ENCODE measurements at places on chromosomes 5 and 9.

DNA sequence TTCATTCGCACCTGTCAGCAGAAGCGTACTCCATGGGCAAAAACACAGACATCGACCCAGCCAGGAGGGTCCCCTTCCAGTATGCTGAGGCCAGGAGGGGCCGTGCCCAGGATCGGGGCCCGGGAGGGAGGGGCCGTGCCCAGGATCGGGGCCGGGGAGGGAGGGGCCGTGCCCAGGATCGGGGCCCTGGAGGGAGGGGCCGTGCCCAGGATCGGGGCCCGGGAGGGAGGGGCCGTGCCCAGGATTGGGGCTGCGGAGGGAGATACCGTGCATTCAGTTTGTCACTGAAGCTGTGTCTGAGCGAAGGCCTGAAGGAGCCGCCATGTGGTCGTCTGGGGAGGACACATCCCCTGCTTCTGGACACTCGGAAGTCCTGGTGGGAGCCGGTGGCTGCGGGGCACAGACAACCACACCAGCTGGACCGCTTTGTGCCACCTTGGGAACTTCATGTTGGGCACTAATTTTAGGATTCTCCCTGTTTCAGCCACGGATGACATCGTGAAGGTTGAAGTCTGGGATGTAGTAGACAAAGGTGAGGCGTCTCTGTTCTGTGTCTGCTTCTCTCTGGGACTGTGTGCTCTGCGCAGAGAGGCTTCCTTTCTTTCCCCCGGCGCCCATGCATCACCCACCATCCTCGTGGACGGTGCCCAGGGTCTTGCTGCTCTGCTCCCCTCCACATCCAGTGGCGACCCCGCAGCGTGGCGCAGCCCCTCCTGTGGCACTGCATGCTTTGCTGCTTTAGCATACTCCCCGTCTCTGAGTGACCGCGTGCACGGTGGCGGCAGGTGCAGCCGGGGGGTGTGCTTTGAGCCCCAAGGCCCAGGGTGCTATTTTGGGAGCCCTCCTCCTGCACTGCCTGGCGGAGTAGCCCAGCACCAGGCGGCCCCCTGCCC, 16.7 kb upstream of the AJM1 start:
- no peak for DNase-seq

GRCh38 chr9:38396371-38396671, 3.8 kb downstream of the ALDH1B1 start:
- DNase-seq: no peak

GRCh38 chr5:136066661-136067271, 38.0 kb downstream of the TGFBI start:
- peak; percentile 65 for DNase-seq

DNA sequence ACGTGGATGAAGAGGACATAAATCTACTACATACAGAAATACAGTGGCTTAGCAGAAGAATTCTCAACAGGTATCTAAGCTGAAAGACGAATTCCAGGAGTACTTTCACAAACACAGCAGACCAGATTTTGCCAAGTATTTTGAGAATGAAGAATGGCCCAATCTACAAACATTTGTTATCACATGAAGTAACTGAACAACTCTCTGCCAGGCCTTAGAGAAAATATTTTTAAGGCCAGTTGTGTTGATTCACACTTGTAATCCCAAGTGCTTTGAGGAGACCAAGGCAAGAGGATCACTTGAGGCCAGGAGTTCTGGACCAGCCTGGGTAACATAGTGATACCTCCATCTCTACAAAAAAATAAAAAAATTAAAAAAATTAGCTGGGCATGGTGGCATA, 14.3 kb downstream of the AGTPBP1 start:
- DNase-seq: peak; percentile 44

DNA sequence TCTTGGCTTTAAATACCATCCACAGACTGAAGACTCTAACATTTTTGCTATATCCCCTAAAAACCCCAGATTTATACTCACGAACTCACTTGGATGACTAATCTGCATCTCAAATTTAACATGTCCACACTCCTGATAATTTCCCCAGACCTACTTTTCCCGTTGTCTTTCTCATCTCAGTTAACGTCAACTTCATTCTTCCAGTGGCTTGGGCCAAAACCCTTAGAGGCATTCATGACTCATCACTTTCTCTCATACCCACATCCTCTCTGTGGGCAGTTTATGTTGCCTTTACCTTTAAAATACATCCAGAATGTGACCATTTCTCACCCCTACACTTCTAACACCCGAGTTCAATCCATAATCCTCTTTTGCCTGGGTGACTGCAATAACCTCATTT, 96.7 kb downstream of the EDIL3 start:
- DNase-seq: peak; percentile 86

- DNase-seq: no peak
Measured at GRCh38 chr5:92629574-92629973, 951.4 kb downstream of the NR2F1-AS1 start.

DNA sequence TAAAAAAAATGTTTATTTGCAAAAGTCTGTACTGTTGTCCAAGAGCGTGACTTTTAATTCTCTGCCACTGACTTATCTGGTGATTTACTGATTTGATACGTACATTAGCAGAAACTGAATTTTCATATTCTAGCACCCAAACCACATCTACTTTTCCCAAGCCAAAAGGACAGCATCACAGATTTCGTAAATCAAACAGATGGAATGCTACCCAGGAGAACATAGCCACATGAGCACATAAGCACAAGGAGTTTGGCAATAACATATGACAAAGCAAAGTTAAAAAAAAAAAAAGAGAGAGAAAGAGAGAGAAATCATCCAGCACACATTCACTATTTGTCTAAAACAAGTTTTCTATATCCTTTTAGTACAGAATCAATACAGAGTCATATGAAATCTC, 83.7 kb downstream of the HINT1 start:
- peak; percentile 54 for DNase-seq

- DNase-seq: peak; percentile 22
Measured at GRCh38 chr9:80157561-80157983, 585.8 kb downstream of the TLE4 start.

- DNase-seq: peak; percentile 75
Measured at GRCh38 chr5:37553720-37554404, 174.7 kb downstream of the WDR70 start.

GRCh38 chr5:132365213-132365612, 4.3 kb upstream of the SLC22A5 start:
- DNase-seq: peak; percentile 77

- DNase-seq: no peak
Measured at GRCh38 chr9:33113799-33114547, 37.5 kb upstream of the SMU1 start.

GRCh38 chr9:136569526-136570148, 23.8 kb upstream of the NOTCH1 start:
- DNase-seq: no peak

DNA sequence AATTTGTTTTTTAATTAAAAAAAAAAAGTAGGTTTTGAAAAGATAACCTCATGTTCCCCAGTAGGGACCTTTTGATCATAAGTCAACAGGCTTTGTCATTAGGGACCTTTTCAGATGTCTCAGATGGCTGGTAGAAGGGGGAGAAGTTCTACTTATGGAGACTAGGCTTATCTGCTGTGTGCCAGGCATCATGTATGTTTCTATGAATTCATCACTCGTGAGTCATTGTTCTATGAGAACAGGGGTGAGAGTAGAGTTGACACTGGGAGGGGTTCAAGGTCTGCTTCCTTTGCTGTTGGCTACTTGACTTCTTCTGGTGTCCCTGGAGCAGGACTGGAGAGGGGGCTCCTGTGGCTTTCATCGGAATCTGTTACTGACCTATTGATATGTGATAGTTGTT, 138.8 kb downstream of the KDM4C start:
- DNase-seq: peak; percentile 13

DNA sequence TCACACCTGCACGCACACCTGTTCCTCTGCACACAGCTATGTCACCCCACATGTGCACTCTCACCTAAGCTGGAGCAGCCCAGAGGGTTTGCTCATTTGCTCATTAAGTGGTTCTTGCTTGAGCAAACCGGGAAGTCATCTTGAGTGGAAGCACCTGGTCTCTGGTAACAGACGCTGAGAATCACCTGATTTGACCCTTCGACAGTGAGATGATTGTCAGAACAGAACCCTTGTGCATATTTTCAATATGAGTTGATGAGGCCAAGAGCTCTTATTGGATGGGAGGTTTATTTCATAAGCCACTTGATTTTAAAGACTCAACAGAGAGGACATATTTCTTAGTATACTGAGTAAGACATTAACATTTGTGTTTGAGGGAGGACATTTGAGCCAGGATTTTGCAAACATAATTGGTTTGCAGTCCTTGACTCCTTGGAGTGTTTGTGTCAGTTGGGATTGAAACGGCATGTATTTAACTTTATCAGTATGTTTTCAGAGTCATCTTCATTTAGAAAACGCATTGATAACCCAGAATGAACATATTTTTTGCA, 22.1 kb upstream of the LPCAT1 start:
- no peak for DNase-seq

DNA sequence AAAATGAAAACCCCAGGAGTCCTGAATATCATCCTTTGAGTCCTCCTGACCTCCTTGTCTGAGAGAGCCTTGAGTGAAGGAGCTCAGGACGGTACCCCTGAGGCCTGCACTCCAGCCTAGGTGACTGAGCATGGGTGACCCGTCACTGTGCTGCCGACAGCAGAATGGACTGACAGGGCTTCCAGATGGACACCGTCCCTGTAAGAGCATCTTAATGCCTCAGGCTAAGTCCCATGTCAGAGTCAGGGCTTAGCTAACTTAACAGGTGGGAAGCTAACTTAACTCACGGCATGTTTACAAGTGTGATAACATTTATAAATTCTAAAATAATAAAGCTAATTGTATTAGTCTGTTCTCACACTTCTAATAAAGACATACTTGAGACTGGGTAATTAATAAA, 68.3 kb downstream of the IL6ST start:
- DNase-seq: no peak

DNA sequence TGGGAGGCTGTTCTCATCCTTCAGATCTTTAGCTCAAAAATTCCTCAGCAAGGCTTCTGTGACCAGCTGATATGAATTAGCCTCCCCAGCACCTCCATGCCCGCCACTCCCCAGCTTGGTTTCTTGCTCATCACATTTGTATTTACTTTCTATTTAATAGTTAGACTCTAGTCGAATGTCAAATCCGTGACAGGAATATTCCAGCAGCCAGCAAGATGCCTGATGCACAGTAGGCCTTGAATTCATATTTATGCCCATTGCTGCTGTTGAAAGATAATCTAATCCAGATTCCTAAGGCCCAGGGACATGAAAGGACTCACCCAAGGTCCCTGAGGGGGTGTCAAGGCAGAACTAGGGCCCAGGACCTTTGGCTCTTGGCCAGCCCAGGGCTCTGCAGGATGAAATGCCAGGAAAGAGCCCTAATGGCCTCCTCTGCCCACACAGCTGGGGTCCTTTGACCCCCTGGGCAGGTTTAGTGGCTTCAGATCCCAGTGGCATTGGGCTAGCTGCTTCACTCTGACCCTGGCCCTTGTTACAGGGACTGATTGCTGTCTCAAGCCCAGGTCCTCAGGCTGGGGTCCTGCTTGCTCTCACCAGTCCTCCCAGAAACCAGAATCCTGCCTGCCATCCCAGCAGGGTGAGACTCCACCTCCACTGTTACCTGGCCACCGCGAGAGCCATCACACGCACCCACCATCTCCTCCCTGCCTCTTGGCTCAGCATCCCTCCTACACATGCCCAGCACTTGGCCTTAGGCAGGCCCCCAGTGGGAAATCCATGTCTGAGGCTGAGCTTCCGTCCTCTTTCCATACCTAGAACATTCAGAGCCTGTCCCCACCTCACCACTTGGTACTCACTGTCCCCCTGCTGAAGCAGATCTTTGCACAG, 7.3 kb downstream of the CSF1R start:
- DNase-seq: no peak

Measured in fibroblast of pulmonary artery (primary cell).